Camera-type eye (tissue), 1 donor: ENCODE measurements at places on chromosomes 2 and 18. TPM values are rescaled to one million over a fixed set of nuclear protein-coding genes. Genes with fewer than 3 reads are reported as not detected.

CRACDL gene
- 4.6 TPM for total RNA-seq

SERPINB8 gene
- 3.8 TPM for total RNA-seq

HIBCH gene
- total RNA-seq = 44.6 TPM

GAREM2 gene
- 5.5 TPM for total RNA-seq

UGT1A7 gene
- not detected for total RNA-seq

WNT10A gene
- total RNA-seq = 8.1 TPM

DNAH7 gene
- 6.1 TPM for total RNA-seq

TRIM54 gene
- total RNA-seq = 4.7 TPM

PSMA8 gene
- total RNA-seq = not detected

KIF5C gene
- 90.0 TPM for total RNA-seq

GCFC2 gene
- total RNA-seq = 39.9 TPM

BOLL gene
- total RNA-seq = 0.27 TPM

DSG1 gene
- 8.5 TPM for total RNA-seq

GALNT3 gene
- total RNA-seq = 6.8 TPM

STPG4 gene
- total RNA-seq = not detected

SERPINB13 gene
- 0.33 TPM for total RNA-seq

REG1B gene
- not detected for total RNA-seq

GTF2A1L gene
- total RNA-seq = 17.0 TPM

MC5R gene
- total RNA-seq = 0.33 TPM

UPP2 gene
- total RNA-seq = 0.33 TPM

CRYBA2 gene
- 1,526 TPM for total RNA-seq

EVX2 gene
- total RNA-seq = not detected

ALKAL2 gene
- total RNA-seq = 6.8 TPM

CCDC85A gene
- total RNA-seq = 14.0 TPM

SERPINB11 gene
- 0.93 TPM for total RNA-seq

CDCA7 gene
- total RNA-seq = 10.7 TPM

ADGRF3 gene
- not detected for total RNA-seq
